Amygdala (tissue), 56 donors: ENCODE measurements at places on chromosomes 6 and 20.

- no peak for DNase-seq
These were observed 23.2 kb downstream of the TRERF1 start for GRCh38 chr6:42428326-42429041.

DNA sequence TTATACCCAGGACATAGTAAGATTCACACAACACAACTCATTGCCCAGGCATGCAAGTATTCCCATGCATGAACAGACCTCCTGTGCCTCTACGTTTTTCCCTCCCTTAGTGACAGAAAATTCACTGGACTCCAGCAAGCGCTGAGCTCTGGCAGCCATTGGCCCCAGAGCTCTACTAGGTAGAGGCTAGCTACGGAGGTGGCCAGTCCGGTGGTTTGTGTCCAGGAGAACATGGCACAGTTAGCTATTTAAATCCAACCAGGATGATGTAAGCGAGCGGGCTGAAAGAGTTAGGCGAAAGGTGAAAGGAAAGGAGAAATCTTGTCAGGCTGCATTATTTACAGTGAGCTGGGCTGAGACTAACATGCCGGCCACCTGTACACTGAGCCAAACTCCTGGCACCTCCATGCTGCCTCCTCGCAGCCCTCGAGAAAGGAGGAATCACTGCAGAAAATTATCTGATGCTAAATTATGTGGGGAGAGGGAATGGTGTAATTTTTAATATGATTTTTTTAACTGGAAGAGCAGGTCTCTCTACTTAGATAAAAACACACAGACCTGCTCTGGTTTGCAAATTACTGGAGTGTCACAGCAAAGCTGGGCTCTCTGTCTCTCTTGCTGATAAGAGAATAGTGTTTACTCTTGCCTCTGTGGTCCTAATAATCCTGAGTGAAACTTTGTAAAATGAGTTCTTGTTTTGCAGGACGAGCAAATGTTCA, 50.1 kb upstream of the ARMC2 start:
- DNase-seq: no peak

GRCh38 chr6:157368359-157369049, 12.5 kb upstream of the ZDHHC14 start:
- no peak for DNase-seq

- DNase-seq: no peak
These were observed 315.4 kb upstream of the JARID2 start for GRCh38 chr6:14930366-14930989.

DNA sequence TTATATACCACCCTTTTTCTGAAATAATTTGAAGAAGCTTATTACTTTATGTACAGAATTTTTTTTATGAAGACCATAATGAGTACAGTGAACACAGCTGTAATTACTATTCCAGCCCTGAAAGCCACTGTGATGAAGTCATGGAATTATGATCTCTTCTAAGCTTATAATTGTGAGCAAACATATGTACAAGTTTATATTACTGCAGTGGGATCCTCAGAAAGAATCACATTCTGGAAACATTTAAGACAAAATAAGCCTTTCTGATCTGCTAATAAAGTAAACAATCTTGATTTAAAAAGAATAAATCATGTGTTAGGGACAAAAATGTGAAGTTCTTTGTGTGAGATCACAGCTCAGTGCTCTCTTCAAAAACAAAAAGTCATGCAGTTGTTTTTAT, 560.4 kb downstream of the CD109 start:
- DNase-seq: no peak

DNA sequence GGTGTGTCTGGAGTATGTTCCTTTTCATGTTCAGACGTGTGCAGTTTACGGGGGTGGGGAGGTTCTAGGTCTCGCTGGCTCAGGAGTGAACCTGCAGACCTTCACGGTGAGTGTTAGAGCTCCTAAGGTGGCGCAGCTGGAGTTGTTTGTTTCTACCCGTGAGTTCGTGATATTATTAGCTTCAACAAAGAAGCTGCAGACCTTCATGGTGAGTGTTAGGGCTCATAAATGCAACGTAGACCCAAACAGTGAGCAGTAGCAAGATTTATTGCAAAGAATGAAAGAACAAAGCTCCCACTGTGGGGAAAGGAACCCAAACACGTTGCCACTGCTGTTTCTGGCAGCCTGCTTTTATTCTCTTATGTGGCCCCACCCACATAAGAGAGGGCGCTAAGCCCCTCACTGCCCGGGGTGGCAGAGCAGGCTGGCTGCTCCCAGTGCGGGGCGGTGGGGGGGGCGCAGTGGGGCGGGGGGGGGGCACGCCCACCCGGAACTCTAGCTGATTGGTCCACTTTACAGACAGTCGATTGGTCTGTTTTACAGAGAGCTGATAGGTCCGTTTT, 41.3 kb upstream of the GMPR start:
- DNase-seq: no peak

DNA sequence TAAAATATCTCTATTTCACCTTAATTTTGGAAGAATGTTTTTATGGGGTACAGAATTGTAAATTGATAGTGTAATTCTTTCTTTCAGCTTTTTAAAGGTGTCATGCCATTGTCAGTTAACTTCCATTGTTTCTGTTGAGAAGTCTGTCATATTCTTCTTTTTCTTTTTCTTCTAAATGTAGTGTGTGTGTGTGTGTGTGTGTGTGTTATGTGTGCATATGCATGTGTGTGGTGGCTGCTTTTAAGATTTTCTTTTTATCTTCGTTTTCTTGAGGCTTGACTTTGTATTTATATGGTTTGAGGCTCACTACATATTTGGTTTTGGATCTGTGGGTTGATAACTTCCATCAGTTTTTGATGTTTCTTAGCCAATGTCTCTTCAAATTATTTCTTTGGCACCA, 176.5 kb downstream of the OGFRL1 start:
- no peak for DNase-seq

DNA sequence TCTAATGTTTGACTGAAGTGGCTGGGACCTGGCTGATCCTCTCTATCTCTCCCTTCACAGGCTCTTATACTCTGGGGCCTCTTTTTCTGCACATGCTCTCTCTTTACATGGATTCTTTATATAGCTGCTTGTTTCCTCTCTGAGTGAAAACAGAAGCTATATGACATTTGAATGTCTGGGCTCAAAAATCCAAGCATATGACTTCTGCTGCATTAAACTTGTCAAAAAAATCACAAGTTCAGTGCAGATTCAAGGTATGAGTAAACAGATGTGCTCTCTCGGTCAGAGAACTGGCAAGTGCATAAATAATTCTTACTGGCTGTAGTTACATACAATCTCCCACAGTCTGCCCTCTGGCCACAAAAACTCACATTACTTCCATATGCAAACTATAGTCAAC, 96.6 kb downstream of the LCA5 start:
- DNase-seq: no peak

GRCh38 chr6:168101590-168102314, 22.7 kb upstream of the FRMD1 start:
- no peak for DNase-seq

GRCh38 chr6:101980924-101981323, 587.4 kb downstream of the GRIK2 start:
- DNase-seq: no peak

DNA sequence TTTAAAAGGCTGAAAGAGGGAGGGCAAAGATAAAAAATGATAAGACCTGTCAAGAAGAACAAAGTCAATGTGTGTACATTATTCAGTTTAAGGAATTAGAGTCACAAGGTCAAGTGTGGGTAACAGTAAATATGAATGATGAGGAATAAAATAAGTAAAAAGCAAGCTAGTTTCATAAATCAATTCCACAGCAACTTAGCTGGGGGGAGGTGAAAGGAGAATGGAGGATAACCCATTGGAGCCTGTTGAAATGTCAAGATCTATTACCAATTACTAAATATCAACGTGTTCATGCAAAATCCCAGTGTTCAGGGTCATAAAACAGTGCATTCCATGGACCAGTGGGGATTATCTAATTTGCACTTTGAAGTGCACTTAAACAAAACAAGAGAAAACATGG, 242.9 kb downstream of the TBX18 start:
- DNase-seq: no peak

GRCh38 chr20:10249048-10249770, 30.6 kb downstream of the SNAP25 start:
- no peak for DNase-seq

DNA sequence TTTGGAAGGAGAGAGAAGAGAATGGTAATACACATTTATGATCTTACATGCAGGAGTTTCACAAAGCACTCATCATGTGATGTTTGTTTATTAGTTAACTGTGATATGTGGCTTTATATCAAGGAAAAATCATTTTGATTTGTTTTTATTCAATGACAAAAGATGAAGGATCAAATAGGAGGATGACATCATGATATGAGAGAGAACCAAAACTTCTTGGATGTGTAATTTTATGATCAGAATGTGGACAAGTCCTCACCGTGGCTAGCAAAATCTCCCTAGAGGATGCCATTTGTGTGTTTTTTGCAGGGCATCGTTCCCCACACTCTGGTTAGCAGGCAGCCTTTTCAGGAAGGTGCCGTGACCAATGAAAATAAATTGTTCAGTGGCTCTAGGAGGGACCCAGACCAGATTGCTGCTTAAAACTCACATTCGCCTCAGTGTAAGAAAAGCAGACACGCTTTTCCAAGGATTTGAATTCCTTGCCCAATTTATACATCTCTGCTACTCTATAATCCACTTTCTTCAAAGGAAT, 552.7 kb downstream of the NKAIN2 start:
- DNase-seq: no peak

DNA sequence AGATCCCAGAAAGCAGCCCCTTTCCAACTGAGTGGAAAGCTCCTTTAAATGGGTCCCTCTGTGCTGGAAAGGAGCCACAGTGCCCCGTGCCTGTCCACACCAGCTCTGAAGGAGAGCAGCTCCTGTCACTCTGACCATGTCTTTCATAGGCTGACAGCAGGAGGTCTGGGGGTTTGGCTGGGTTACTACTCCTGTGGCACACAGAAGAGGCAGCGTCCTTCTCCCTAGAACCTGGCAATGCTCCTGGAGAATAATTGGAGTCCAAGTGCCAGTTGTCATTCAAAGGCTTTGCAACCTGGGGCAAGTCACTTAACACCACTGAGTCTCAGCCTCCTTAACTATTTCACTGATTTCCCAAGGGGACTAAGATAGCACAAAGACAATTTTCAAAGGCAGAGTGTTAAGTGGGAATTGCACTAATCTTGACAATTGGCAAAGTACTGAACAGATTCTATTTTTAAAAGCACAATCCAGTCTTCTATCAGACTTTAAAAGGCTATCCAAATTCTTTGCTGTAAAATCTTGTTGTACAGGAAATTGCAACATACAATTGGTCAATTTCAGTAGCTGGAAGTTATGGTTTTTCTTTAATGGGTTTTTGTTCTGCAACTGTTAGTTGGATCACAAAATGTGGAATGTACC, 457.2 kb downstream of the KIF16B start:
- no peak for DNase-seq

GRCh38 chr20:43903953-43904826, 10.5 kb upstream of the TOX2 start:
- no peak for DNase-seq

DNA sequence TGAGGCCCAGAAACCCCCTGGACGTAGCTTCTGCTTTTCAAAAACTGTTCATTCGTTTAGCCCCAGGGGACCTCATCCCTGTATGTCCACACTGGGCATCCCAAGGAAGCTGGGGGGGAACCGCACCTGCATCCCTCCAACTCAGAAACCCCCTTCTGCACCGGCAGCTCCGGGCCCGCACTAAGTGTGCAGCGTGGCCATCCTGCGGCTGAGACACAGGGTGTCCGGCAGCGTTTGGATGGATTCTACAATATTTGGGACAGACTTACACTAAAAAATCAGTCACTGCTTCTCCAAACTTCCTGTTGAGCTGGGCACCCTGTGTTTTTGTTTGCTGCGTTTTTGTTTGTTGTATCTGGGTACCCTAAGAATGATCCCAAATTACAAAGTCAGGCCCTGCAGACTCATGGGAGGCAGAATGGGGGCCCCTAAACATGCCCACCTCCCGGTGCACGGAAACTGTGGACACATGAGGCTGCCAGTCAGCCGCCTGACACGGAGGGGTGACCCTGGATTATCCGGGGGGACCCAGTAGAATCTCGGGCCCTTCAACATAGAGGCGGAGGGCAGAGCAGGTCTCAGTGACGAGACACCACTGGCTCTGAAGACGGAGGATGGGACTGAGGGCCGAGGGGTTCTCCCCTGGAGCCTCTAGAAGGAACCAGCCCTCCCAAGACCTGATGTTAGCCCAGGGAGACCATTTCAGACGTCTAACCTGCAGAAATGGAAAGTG, 88.2 kb upstream of the BHLHE23 start:
- DNase-seq: no peak

DNA sequence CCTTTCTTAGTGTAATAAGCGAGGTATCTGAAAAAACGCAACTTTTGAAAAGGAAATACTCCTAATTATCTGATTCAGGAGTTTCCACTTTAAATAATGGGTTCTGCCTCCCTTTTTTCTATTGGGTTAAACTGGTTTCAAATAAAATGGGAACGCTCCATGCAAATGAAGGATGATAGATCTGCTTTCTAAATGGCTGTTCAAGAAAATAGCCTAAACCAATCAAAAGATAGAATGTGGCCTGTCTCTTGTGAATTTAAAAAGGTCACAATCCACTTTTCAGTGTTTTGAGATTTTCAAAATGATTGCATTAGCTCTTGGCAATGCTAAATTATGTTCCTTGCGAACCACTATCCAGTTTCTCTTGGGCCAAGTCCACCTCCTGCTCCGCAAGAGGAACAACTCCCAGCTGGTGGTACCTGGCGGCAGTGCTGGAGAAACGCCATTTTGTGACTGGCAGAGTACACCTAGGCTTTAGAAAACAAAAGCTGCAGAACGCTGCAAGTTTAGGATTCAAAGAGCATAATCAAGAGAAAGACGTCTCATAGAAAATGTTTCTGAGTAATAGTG, 56.7 kb downstream of the TRIM38 start:
- DNase-seq: no peak

DNA sequence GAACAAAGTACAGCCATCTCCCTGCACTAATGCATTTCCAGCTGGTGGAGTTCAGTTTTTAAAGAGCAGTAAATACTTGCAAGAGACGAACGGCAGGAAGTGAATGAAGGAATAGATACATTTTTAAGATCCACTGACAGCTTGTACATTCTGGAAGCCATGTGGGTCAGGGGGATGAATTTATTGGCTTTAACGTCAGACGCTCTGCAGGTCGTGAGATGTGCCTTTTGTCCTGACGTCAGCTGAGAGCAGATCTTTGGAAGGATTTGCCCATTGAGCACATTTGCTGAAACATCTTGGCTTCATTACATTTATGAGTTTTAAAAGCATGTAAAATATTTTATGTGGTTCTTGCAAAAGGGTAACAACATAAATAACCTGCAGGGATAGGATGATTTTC, 29.5 kb upstream of the SALL4 start:
- DNase-seq: no peak

GRCh38 chr6:170393807-170394399, 87.3 kb downstream of the FAM120B start:
- DNase-seq: no peak
